Heart right ventricle (tissue), 16 donors: ENCODE measurements at places on chromosomes 3 and 15. TPM values are rescaled to one million over a fixed set of nuclear protein-coding genes. Genes with fewer than 3 reads are reported as not detected.

Gene SLC7A14
- polyA plus RNA-seq: under 0.01 TPM

Gene DNAH12
- polyA plus RNA-seq: 0.44 TPM

Gene LRRIQ4
- not detected for polyA plus RNA-seq

GRCh38 chr15:57698243-57698642, 8.3 kb upstream of the POLR2M start:
- no peak for DNase-seq
